ENCODE measurements at places on chromosomes 6 and 20. TPM values are rescaled to one million over a fixed set of nuclear protein-coding genes. Genes with fewer than 3 reads are reported as not detected.

The BEND6 gene
- total RNA-seq: 1.3 TPM

The HRH3 gene
- total RNA-seq: not detected

The OXT gene
- not detected for total RNA-seq

The SNX21 gene
- total RNA-seq: 10.6 TPM

The KCNQ2 gene
- total RNA-seq: 0.58 TPM
